Neural crest cell (in vitro differentiated cells): ENCODE measurements at places on chromosomes 2 and 18. TPM values are rescaled to one million over a fixed set of nuclear protein-coding genes. Genes with fewer than 3 reads are reported as not detected.

GRCh38 chr2:204033611-204034495, 97.3 kb downstream of the ICOS start:
- H3K27ac ChIP-seq: no peak overlapping the region
- no peak overlapping the region for H3K4me3 ChIP-seq
- no peak for DNase-seq
- no peaks in the 10 kb centered on the region for H3K27me3 ChIP-seq
- H3K4me1 ChIP-seq: no peaks in the 10 kb centered on the region
- H3K36me3 ChIP-seq: no peaks in the 10 kb centered on the region

DNA sequence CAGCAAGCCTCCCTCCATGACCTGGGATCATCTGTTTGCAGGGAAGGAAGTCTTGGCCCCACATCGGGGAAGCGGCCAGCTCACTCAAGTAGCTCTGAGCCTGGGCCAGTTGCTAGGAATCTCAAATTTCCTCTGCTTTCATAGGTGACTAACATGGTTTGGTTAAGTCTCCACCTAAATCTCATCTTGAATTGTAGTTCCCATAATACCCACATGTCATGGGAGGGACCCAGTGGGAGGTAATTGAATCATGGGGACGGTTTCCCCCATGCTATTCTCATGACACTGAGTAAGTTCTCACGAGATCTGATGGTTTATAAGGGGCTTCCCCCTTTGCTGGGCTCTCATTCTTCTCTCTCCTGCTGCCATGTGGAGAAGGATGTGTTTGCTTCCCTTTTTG, 75.2 kb downstream of the LBH start:
- no peaks in the 10 kb centered on the region for H3K4me1 ChIP-seq
- H3K4me3 ChIP-seq: no peak overlapping the region
- no peak overlapping the region for H3K27ac ChIP-seq
- no peaks in the 10 kb centered on the region for H3K36me3 ChIP-seq

GRCh38 chr2:224104668-224105386, 65.7 kb upstream of the SERPINE2 start:
- no peak for DNase-seq
- no peaks in the 10 kb centered on the region for H3K36me3 ChIP-seq
- H3K4me1 ChIP-seq: peaks cover 15% of the 10 kb centered on the region
- no peaks in the 10 kb centered on the region for H3K27me3 ChIP-seq
- H3K27ac ChIP-seq: no peak overlapping the region

GRCh38 chr2:145806546-145806945, 1286.6 kb upstream of the ZEB2 start:
- no peak overlapping the region for H3K4me3 ChIP-seq
- DNase-seq: no peak
- no peak overlapping the region for H3K27ac ChIP-seq
- H3K27me3 ChIP-seq: no peaks in the 10 kb centered on the region
- H3K4me1 ChIP-seq: no peaks in the 10 kb centered on the region

GRCh38 chr2:200812122-200813022, 662 bp downstream of the BZW1 start:
- H3K27me3 ChIP-seq: no peaks in the 10 kb centered on the region
- peaks cover 41% of the 10 kb centered on the region for H3K4me1 ChIP-seq
- H3K27ac ChIP-seq: peak overlapping the region; percentile 98
- DNase-seq: peak; percentile 62

DNA sequence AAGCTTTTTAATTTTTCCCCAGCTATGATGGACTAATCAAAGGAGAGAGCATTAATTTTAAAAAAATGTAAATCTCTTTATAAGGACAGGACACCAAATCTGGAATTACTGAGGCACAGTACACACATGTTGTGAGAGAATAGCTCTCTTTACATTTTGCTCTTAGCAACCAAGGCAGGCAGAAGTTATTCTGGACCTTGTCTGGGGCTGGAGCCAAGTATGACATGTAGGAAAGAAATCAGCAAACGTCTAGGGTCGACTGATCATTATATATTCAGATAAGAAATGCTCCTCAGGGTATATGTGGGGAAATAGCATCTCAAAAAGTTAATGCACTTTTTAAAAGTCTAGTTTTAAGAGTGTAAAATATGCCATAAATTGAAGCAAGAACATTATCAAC, 1330.0 kb upstream of the CELF4 start:
- H3K36me3 ChIP-seq: no peaks in the 10 kb centered on the region
- DNase-seq: no peak
- H3K27me3 ChIP-seq: no peaks in the 10 kb centered on the region
- H3K4me3 ChIP-seq: no peak overlapping the region
- no peaks in the 10 kb centered on the region for H3K4me1 ChIP-seq

- no peak for DNase-seq
- H3K4me3 ChIP-seq: no peak overlapping the region
- H3K27me3 ChIP-seq: peaks cover 15% of the 10 kb centered on the region
- peaks cover 16% of the 10 kb centered on the region for H3K4me1 ChIP-seq
Measured at GRCh38 chr2:62570861-62571698, 65.1 kb upstream of the TMEM17 start.

DNA sequence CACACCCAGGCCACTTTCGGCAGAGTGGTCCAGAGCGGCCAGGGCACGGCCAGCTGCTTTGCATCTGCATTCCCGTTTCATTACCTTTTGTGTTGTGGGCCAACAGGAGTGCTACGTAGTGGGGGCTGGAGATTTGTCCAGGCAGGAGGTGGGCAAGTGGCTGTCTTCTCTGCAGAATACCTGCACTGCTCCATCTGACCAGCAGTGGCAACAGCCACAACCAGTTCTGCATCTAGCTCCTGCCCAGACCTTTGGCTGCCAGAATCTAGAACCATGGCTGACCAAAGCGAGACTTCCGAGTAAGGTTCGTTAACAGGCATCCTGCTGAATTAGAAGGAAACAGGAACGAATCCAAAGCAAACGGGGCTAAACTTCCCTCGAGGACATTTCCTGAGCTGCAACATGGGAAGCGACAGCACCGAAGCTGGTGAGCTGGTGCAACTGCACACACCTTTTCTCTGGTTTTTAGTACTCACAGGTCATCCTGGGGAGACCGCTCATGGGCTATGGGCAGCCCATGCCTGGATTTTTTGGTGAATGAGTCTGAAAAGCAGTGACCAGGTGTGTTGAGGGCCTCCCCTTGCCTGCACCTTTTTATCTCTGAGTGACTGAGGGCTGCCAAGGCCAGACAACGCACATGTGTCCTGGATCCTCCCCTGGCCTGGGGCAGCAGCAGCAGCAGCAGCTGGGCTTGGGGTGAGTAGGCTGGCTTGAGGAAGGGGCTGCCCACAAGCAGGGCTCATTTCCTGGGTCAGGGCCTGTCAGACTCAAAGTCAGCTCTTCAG, 10.5 kb downstream of the GDF7 start:
- H3K27me3 ChIP-seq: peaks cover 42% of the 10 kb centered on the region
- DNase-seq: no peak
- no peak overlapping the region for H3K4me3 ChIP-seq
- H3K27ac ChIP-seq: peak overlapping the region; percentile 57
- H3K4me1 ChIP-seq: peaks cover 3% of the 10 kb centered on the region

DNA sequence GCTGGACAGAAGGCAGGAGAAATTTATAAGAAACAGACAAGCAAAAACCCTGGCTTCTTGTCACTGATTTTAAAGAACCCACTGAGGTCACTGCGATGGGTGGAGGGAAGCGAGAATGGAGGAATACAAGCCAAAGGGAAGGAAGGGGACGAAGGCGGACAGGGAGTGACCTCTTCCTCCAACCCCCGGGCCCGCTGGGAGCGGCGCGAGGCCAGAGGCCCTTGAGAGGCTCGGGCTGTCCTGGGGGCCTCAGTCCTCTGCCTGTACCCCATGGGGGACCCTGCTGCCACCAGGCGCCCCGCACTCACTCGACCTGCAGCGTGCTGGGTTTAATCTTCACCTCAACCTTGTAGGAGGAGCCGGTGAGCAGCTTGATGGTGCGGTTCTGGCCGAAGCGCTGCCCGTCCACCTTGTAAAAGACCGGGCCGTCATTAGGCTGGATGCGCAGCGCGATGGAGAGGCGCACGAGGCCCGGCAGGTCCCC, 793 bp downstream of the CNRIP1 start:
- peaks cover 24% of the 10 kb centered on the region for H3K4me1 ChIP-seq
- H3K27me3 ChIP-seq: peaks cover 31% of the 10 kb centered on the region
- peaks cover 19% of the 10 kb centered on the region for H3K36me3 ChIP-seq
- H3K4me3 ChIP-seq: peak overlapping the region; percentile 89

DNA sequence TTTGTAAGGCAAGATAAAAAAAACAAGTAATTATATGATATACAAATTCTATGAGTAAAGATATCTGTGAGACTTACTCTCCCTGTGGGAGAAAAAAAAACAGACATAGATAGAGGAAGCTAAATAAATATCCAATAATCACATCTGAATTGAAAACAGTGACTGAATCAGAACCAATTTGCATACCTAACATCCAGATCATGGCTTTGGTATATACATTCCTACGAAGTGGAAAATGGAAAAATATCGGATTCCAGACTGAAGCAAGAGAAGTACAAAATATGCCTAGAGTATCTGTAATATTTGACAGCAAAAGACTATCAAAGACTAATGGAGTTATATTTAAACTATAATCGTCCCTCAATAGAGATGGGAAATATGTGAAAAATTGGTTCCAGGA, 1108.1 kb upstream of the CHAC2 start:
- H3K36me3 ChIP-seq: no peaks in the 10 kb centered on the region
- DNase-seq: no peak
- no peaks in the 10 kb centered on the region for H3K27me3 ChIP-seq
- no peak overlapping the region for H3K27ac ChIP-seq
- H3K4me1 ChIP-seq: no peaks in the 10 kb centered on the region

DNA sequence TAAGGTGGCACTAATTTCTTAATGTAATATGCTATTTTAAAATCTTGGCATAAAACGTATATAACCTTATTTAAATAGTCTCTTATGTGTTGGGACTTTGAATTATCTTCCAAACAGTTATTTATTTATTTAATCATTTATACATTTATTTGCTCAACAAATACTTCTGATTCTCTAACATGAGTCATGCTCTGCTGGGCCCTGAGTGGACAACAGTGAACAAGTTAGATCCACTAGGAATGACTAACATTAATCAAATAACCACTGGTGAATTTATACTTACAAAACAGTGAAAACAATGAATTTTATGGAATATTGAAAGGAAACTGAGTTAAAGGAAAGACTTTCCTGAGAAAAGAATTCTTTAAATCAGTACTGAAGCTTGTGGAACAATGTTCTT, 1257.2 kb upstream of the CHAC2 start:
- H3K27ac ChIP-seq: no peak overlapping the region
- H3K36me3 ChIP-seq: no peaks in the 10 kb centered on the region
- H3K27me3 ChIP-seq: no peaks in the 10 kb centered on the region

DNA sequence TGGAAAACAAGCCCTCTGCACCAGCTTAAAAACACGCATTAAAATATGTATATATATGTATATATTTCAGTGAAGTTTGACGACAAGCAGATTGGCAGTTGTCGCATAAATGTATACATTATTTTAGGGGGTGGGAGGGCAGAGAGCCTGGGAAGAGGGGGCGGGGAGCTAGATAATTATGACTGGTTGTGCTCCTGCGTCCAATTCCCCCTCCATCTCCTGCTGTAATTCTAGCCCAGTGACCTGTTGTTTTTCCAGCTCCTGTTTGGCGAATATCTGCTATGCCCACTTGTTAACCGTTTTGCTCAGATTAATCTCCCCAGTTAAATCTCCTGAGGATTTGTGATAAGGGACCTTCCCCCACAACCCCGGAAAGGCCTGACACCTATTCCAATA, 656 bp downstream of the UNC80 start:
- H3K36me3 ChIP-seq: no peaks in the 10 kb centered on the region
- H3K27ac ChIP-seq: no peak overlapping the region
- H3K4me1 ChIP-seq: peaks cover 15% of the 10 kb centered on the region
- H3K4me3 ChIP-seq: peak overlapping the region; percentile 85

- no peaks in the 10 kb centered on the region for H3K36me3 ChIP-seq
Measured at GRCh38 chr2:36302911-36303310, 52.7 kb upstream of the CRIM1 start.

GRCh38 chr18:79105455-79105854, 36.3 kb downstream of the ATP9B start:
- no peak overlapping the region for H3K4me3 ChIP-seq
- H3K27ac ChIP-seq: no peak overlapping the region
- H3K4me1 ChIP-seq: peaks cover 6% of the 10 kb centered on the region
- H3K36me3 ChIP-seq: peaks cover 27% of the 10 kb centered on the region
- no peak for DNase-seq

GRCh38 chr2:60612033-60612432, 58.6 kb upstream of the BCL11A start:
- no peaks in the 10 kb centered on the region for H3K4me1 ChIP-seq
- H3K36me3 ChIP-seq: no peaks in the 10 kb centered on the region
- no peak overlapping the region for H3K27ac ChIP-seq

GRCh38 chr2:137339051-137339450, 573.7 kb downstream of the THSD7B start:
- H3K36me3 ChIP-seq: no peaks in the 10 kb centered on the region
- H3K27me3 ChIP-seq: peaks cover 11% of the 10 kb centered on the region
- no peak for DNase-seq
- no peak overlapping the region for H3K27ac ChIP-seq
- no peak overlapping the region for H3K4me3 ChIP-seq

DNA sequence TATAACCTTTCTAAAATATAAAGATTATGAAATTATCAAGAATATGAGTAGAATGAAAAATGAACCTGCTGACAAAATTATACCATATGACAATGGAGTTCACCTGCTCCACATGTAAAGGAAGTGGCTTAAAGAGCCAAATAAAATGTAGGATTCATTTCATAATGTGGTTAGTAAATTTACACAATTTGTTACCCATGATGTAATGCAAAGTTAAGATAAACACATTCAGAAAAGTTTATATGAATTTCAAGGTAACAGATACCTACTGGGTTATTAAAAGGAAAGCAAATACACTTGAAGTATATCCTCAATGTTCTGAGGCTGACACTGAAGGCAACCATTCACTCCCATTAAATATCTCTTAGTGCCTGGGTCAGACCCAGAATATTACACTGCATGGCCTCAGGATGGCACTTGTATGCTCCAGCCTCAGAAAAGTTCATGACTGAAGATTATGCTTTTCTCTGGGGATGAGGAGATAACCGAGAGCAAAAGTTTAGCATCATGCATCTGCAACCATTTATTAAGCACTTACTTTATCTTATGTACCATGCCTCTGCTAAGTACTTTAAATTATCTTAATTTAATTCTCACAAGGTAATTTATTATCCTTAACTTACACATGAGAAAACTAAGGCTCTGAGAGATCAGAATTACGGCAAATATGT, 6.2 kb downstream of the STRN start:
- H3K27me3 ChIP-seq: no peaks in the 10 kb centered on the region
- DNase-seq: no peak
- H3K27ac ChIP-seq: no peak overlapping the region
- no peaks in the 10 kb centered on the region for H3K36me3 ChIP-seq
- H3K4me1 ChIP-seq: peaks cover 21% of the 10 kb centered on the region
- no peak overlapping the region for H3K4me3 ChIP-seq

DNA sequence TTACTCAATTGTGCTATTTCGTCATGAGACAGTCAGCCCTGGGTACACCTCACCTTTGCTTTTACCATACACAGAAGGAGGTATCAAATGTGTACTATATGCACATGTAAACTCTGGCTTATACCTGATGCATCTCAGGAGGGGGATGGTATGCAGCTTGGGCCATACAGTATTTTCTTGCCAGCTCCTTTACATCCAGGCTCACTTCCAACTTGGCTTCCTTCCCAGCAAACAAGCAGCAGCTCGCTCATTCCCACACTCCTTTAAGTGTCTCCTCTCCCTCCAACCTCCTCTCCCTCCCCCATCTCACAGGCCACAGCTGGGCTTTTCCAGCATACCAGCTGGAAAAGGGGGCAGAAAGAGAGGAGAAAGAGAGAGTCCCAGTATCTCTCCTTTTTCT, 9.6 kb downstream of the MARCHF4 start:
- H3K4me1 ChIP-seq: no peaks in the 10 kb centered on the region
- H3K27me3 ChIP-seq: peaks cover 86% of the 10 kb centered on the region
- H3K36me3 ChIP-seq: no peaks in the 10 kb centered on the region
- H3K4me3 ChIP-seq: no peak overlapping the region

Gene AGXT
- total RNA-seq: not detected in 2 replicates

Gene ABCB11
- total RNA-seq: 0.07 and 0.11 TPM in 2 replicates

Gene RBM43
- total RNA-seq: 8.1 and 8.9 TPM in 2 replicates

Gene MFSD6
- 1.5 and 2.1 TPM in 2 replicates for total RNA-seq

Gene MYO7B
- 0.28 TPM in 1 of 2 replicates, not detected in the other for total RNA-seq

Gene NPPC
- 12.7 and 16.5 TPM in 2 replicates for total RNA-seq

Gene SERPINB8
- 3.7 and 3.9 TPM in 2 replicates for total RNA-seq
